NB4 (cell line): ENCODE measurements at places on chromosomes 12 and 14.
A peak's percentile ranks its signal among the peaks of the same experiment; 100 is the strongest.

GRCh38 chr12:118999107-118999506 lies 17.8 kb downstream of the SRRM4 start:
- no peak for DNase-seq

DNA sequence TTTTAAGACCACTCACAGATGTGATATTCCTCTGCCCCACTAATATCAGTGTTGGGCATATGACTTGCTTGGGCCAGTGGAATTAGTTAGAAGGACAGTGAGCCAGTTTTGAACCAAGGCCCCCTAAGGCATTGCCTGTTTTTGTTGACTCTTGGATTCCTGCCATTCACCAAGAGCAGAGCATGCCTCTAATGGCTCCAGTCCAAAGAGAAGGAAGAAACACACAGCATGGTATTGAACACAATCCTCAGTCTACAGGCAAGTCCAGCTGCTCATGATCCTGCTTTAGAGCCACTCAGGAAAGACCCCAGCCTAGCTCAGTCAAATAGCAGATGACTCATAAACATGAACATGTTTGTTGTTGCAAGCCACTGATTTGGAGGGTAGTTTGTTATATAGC lies 1201.5 kb downstream of the BCL11B start:
- no peak for DNase-seq

DNA sequence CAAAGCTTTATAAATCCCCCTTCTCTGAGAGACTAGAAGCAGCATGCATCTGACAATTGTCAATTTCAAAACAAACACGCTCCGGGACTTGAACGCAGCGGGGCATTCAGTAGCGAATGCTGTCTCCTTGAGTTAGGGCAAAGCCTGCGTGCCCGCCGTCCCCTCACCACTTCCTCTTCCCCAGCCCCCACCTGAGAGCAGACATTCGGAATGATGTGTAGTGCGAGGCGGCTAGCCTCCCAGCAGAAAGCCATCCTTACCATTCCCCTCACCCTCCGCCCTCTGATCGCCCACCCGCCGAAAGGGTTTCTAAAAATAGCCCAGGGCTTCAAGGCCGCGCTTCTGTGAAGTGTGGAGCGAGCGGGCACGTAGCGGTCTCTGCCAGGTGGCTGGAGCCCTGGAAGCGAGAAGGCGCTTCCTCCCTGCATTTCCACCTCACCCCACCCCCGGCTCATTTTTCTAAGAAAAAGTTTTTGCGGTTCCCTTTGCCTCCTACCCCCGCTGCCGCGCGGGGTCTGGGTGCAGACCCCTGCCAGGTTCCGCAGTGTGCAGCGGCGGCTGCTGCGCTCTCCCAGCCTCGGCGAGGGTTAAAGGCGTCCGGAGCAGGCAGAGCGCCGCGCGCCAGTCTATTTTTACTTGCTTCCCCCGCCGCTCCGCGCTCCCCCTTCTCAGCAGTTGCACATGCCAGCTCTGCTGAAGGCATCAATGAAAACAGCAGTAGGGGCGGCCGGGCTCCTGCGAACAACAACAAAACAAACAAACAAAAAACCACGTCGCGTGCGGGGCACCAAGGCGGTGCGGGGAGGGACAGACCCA lies 2.2 kb downstream of the PRMT8 start:
- DNase-seq: no peak

- DNase-seq: no peak
Observed at GRCh38 chr12:26445909-26446308, 250.5 kb downstream of the SSPN start.

- peak; percentile 28 for DNase-seq
Observed at GRCh38 chr14:99899578-99900178, 106.5 kb downstream of the EML1 start.

DNA sequence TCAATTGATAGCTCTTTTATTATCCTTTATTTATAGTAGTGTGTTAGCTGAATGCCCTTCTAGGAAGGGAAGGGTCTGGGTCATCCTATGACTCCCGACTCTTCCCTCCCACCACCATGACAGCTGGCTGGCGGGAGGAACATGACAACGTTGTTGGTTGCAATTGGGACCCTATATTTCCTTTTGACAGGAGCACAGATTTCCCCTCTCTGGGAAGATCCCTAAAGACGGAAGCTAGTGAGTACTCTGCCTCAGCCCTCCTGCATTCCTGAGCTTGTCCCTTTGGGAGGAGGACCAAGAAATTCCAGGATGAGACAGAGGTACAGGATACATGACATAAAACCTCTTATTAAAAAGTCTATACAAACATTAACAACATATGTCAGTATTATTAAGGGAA lies 485.4 kb downstream of the NAV3 start:
- DNase-seq: no peak
